ENCODE measurements at places on chromosomes 12 and 14. TPM values are rescaled to one million over a fixed set of nuclear protein-coding genes. Genes with fewer than 3 reads are reported as not detected.

DNA sequence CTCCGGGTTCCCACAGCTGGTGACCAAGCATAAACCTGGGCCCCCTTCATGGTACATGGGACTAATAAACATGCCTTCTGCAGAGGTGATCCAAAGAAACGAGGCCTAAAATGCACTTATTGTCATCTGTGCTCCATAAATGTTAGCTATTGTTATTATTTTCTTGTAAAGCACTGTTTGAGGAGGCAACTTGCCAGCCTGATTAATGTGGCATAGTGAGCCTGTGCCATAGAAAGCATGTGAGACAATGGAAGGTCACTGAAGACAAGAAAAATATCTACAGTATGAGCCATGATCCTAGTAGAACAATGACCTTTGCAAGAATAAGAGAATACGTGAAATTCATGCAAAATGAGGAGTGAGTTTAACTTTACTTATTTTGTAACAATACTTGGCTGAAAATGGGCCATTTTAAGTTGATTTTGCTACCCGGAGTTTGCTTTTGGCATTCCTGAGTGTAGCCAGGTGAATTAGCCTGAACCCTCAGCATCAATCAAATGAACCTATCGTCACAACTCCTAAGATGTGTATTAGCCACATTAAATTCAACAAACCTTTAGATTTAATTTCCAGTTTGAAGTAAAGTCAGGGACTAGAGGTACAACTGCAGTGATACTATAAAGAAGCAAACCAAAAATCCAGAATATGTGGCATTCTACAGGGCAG is 52.2 kb downstream of the CPM start:
- no peak overlapping the region for H3K27ac ChIP-seq
- H3K4me3 ChIP-seq = no peak overlapping the region
- no peaks in the 10 kb centered on the region for H3K4me1 ChIP-seq

DNA sequence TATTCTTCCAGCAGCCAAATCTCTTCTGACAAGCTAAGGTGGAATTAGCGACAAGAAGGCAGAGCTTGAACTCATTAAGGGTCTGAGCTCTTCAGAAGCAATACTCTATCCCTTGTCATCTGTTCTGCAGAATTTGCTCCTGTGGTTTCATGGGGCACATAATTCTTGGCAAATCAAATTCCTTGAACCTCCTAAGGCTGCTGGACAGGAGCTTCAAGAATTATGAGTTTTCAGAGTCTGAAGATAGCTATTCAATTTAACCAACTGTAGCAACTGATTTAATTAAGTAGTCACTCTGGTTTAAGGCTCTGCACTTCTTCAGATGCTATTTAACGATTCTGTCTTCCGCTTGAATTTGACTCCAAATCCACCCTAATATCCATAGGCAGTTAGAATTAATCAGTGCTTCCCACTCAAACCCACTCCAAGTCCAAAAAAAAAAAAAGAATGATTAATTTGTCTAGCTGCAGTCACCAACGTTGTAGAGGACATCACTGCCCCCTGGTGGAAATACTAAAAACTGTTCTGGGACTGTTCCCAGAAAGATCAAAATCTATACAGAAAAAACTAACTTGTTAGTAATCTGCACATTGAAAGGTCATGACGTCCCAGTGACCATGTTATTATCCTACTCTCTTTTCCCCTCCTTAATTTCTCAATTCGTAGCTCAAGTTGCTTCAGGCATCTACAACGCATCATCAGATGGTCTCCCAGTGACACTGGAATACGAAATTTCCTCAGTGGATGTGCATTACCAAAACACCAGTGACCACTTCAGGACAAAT is 169.9 kb downstream of the KIF21A start:
- H3K4me1 ChIP-seq = no peaks in the 10 kb centered on the region
- H3K36me3 ChIP-seq = no peaks in the 10 kb centered on the region
- no peak overlapping the region for H3K4me3 ChIP-seq
- no peaks in the 10 kb centered on the region for H3K27me3 ChIP-seq
- no peak for DNase-seq

DNA sequence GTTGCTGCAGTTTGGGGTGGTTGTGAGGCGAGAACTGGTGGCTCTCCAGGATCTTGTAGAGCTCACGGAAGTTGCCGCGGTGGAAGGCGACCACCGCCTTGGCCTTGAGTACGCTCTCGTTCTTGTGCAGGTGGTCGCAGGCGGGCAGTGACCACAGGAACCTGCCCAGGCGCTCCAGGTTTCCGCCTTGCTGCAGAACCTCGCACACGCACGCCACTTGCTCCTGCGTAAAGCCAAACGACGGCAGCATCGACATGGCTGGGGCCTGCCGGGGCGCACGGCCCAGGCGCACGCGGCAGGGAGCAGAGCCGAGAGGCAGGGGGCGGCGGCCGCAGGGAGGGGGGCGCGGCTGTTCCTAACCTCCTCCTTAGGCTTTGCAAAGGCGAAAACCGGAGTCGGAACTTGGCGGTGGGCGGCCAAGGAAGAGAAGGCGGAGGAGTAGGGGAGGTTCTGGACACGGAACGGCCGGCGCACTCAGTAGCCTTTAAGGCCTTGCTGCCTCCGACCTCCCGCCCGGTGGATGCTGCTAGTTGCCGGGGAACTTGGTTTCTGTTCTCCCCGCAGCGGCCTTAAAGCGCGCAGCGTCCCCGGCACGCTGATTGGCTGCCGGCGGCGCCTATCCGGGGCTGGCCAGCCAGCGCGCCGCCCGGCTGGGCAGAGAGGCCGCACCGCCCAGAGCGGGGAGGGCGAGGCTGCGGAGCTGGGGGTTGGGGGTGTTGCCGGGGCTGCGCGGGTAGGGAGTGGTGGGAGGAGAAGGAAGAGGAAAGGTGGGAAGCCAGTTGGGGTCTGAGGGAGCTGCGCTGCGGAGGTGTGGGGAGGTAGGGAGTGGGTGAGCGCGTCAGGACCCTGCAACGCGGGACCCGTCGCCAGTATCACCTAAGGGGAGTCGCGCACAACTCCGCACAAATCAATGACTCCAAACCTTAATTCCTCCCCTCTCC is at the start of gene SIX1:
Gene SIX1 (minus strand): TSS at position 544 of the 941 bp plus-strand sequence. CDS start 288 bp downstream, at position 256.
- H3K27me3 ChIP-seq = peaks cover 98% of the 10 kb centered on the region
- H3K4me3 ChIP-seq = peak within 1 kb of the TSS; percentile 51
- DNase-seq = peak; percentile 77
- H3K27ac ChIP-seq = no peak within 1 kb of the TSS

DNA sequence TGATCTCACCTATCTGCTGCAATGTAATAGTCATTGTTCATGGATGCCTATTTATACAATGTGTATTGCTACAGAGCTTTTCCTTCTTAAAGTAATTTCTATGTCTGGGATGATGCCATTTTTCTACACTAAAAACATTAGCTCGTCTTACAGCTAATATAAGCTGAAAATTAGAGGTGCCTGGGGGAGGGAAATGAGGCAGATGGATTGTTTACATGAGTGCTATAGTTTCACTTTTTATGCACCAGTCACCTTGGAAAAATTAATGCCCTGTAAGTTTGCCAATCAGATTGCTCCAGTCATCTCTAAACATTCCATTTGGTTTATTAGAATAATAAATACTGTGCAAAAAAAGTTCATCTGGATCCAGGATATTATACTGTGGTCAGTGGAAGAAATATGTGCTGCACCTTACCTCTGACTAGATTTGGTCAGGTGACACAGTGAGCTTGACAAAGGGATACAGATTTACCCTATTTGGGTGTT is 436.2 kb downstream of the RAD51B start:
- H3K27ac ChIP-seq = no peak overlapping the region
- no peak for DNase-seq
- H3K4me1 ChIP-seq = peaks cover 16% of the 10 kb centered on the region
- H3K27me3 ChIP-seq = no peaks in the 10 kb centered on the region
- no peaks in the 10 kb centered on the region for H3K36me3 ChIP-seq

- peaks cover 4% of the 10 kb centered on the region for H3K27me3 ChIP-seq
- no peak overlapping the region for H3K4me3 ChIP-seq
- H3K4me1 ChIP-seq = no peaks in the 10 kb centered on the region
- no peaks in the 10 kb centered on the region for H3K36me3 ChIP-seq
- DNase-seq = no peak
These were observed 20.2 kb upstream of the CLEC4D start for GRCh38 chr12:8493084-8493483.

- H3K4me3 ChIP-seq = no peak overlapping the region
- no peak for DNase-seq
- H3K27ac ChIP-seq = no peak overlapping the region
- peaks cover 23% of the 10 kb centered on the region for H3K36me3 ChIP-seq
- no peaks in the 10 kb centered on the region for H3K4me1 ChIP-seq
- H3K27me3 ChIP-seq = no peaks in the 10 kb centered on the region
These were observed 198.1 kb downstream of the ERC1 start for GRCh38 chr12:1189163-1189562.

NUMB gene
- 139 TPM for total RNA-seq

NEUROD4 gene
- total RNA-seq = not detected

- H3K27me3 ChIP-seq = no peaks in the 10 kb centered on the region
- no peak for DNase-seq
- H3K4me1 ChIP-seq = no peaks in the 10 kb centered on the region
- no peak overlapping the region for H3K4me3 ChIP-seq
- H3K36me3 ChIP-seq = no peaks in the 10 kb centered on the region
These were observed 60.3 kb upstream of the KCNMB4 start for GRCh38 chr12:70305794-70306193.

MORN3 gene
- total RNA-seq = 0.67 TPM

GRCh38 chr12:68180792-68181744 is 21.5 kb upstream of the IFNG start:
- DNase-seq = no peak
- H3K27me3 ChIP-seq = no peaks in the 10 kb centered on the region
- H3K27ac ChIP-seq = no peak overlapping the region
- H3K36me3 ChIP-seq = no peaks in the 10 kb centered on the region

- H3K4me3 ChIP-seq = no peak overlapping the region
- no peak for DNase-seq
- H3K4me1 ChIP-seq = no peaks in the 10 kb centered on the region
These were observed 66.9 kb downstream of the METTL25 start for GRCh38 chr12:82425241-82425640.

DNA sequence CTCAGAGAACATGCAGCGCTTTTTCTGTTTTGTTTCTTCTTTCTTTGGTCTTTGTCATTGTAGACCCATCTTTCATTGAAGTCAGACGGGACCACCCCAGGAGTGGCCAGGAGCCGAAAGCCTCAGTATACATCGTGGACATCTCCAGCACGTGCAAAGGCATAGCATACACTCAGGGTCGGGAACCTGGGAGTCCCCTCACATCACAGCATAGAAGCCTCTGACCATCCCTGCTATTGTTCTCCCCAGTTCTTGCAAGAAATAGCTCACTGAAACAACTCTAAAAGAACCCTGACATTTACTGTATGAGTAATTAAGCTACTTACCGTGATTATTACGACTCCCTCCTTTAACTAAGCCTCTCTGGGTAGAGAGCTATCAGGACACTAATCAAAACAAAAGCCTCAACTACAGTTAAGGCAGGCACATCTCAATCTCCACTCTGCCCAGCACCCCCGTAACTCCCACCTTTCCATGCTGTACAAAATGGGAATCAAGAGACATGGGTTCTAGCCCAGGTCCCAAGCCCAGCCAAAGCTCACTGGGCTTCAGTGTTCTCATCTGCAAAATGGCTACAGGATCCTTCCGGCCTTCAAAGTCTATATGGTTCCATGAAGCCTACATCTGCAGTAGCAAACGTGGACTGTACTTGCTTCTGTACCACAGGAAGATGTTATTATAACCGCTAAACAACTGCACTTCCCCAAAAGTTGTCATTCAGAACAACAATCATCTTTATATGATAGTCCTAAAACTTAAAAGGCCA is 6.7 kb downstream of the CCDC88C start:
- no peaks in the 10 kb centered on the region for H3K27me3 ChIP-seq
- H3K36me3 ChIP-seq = no peaks in the 10 kb centered on the region
- H3K27ac ChIP-seq = no peak overlapping the region
- peaks cover 16% of the 10 kb centered on the region for H3K4me1 ChIP-seq

PLEKHG7 gene
- not detected for total RNA-seq

- H3K4me3 ChIP-seq = peak overlapping the region; percentile 77
- H3K27ac ChIP-seq = peak overlapping the region; percentile 97
- no peaks in the 10 kb centered on the region for H3K27me3 ChIP-seq
- no peak for DNase-seq
- H3K4me1 ChIP-seq = peaks cover 30% of the 10 kb centered on the region
These were observed 670 bp upstream of the PSMA3 start for GRCh38 chr14:58243790-58244555.

GRCh38 chr12:47048541-47048940 is 30.9 kb upstream of the PCED1B start:
- H3K4me1 ChIP-seq = no peaks in the 10 kb centered on the region
- H3K4me3 ChIP-seq = no peak overlapping the region
- H3K27me3 ChIP-seq = no peaks in the 10 kb centered on the region
- DNase-seq = no peak
- H3K27ac ChIP-seq = no peak overlapping the region
- H3K36me3 ChIP-seq = no peaks in the 10 kb centered on the region

SIX6 gene
- not detected for total RNA-seq

- H3K27me3 ChIP-seq = no peaks in the 10 kb centered on the region
- DNase-seq = no peak
- H3K4me1 ChIP-seq = no peaks in the 10 kb centered on the region
- H3K36me3 ChIP-seq = no peaks in the 10 kb centered on the region
These were observed 1480.2 kb downstream of the AACS start for GRCh38 chr12:126545411-126545810.

DNA sequence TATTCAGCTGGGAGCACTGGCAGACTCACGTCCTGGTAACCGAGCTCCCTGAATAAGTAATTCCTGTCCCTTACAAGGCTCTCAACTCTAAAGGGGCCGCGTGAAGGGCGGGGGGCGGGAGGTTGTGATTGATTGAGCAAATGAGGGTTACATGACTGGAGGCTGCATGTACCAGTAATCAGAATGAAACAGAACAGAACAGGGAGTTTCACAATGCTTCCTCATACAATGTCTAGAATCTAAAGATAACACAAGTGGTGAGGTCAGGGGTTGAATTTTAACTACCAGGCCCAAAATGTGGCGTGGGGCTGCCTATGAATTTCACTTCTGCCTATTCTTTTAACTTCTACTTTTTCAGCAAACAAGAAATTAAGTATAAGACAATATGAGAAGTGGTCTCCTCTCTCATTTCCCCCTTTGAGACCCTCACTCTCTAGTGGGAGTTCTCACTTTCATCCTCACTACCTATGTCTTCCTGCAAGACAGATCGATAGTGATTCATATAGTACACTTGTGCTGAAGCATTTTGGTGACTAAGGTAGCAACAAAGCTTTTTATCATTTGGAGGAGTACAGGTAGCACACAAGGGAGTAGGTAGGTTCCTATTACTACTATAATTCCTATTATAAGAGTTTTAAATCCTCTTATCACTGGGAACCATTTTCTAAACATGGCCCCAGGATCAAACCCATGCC is 239.8 kb downstream of the KTN1 start:
- no peak overlapping the region for H3K4me3 ChIP-seq
- no peaks in the 10 kb centered on the region for H3K27me3 ChIP-seq
- no peaks in the 10 kb centered on the region for H3K36me3 ChIP-seq
- no peak overlapping the region for H3K27ac ChIP-seq

PTHLH gene
- total RNA-seq = 1.9 TPM
